ENCODE measurements at places on chromosomes 3 and 15.

GRCh38 chr3:181700168-181701087, 11.3 kb upstream of the SOX2 start:
- DNase-seq = no peak

DNA sequence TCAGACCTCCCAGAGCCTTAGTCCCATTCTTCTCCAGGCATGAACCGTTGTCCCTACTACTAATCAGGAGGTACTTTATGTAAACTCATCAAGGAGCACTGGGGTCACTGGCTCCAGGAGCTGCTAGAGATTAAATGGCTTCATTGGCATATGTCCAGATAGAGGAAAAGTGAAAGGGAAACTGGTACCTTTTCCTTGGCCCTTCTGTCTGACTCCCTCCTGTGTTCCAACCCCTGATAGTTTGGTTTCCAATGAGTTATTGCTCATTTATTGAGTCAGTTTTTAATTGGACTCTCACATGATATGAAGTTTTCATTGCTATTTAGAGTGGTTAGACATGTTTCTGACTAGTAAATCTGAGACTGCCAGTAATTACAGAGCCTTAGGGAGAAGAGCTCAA, 130.5 kb upstream of the BFSP2 start:
- DNase-seq = no peak

DNA sequence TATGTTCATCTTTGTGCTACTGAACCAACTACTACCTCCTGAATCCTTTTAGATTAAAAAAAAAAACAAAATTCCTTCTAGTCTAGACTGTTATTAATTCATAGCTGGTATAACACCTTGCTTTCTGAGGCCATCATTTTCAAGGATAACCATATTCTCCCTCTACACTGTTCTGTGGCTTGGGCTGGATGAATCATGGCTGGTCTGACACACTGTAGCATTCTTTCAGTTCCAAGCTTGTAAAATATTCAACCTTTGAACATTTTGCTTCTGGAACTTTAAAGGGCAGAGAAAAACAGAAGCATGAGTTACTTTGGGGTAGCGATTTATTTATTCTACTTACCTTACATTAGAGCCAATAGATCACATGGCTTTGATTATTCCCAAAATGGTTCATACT, 7.6 kb downstream of the HSPBAP1 start:
- no peak for DNase-seq

GRCh38 chr3:159994182-159994581, 5.5 kb downstream of the IL12A start:
- no peak for DNase-seq

DNA sequence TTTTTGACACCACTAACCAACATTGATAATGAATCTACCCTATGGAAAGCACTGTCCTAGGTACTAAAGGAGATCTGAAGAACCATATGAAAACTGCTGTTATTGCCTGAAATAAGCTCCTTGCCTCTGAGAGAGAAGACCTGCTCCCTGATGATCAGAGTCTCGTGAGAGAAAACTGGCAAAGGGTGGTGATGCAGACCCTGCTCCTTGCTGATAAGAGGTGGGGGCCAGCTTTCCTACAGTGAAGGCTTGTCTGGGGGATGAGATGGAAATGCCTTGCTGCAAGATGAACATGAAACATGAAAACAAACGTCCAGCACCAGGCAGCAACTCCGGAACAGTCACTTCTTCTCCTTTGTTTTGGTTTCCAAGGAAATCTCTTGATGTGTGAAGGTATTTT, 31.9 kb downstream of the RASGRP1 start:
- no peak for DNase-seq
